Stimulated activated CD4-positive, alpha-beta T cell treated with anti-CD3 and anti-CD28 coated beads, TNF-alpha, amount 100 ng/mL, for 1 hour (primary cell): ENCODE measurements at places on chromosomes 7 and 10.

GRCh38 chr10:1308173-1308961, 252.2 kb downstream of the WDR37 start:
- no peak for DNase-seq

GRCh38 chr7:83365746-83366145, 203.1 kb upstream of the PCLO start:
- no peak for DNase-seq

GRCh38 chr7:111067682-111068081, 23.2 kb upstream of the LRRN3 start:
- DNase-seq, result no peak

DNA sequence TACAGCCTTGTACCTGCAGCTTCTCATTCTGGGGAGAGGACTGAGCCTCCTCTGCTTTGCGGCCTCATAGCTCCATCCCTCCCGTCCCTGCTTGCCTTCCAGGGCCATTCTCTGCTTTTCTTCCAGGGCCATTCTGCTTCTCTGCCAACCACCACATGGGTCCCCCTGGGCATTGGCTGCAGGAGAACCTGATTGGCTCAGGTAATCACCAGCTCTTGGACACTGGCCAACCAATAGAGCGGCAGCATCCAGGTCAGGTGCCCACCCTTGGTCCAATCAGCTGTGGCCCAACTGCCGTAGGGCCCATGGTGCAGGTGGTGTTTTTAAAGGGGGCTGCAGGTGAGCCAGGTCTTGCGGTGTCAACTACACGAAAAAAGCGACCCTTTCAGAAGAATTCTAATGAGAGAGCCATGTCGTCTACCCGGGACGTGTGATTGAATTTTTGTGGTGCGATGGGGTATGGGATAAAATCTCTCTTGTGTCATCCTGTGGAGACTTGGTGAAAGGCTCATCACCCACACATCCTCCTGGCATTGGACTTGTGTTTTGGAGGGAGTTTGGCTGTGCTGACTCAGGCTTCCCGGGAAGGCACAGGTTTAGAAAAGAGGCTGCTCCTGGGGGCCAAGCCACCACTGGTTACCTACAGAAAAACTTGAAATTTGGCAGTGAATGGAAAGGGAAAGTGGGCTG, 46.0 kb upstream of the PODXL start:
- DNase-seq, result no peak

GRCh38 chr10:16866541-16867275, 49.5 kb upstream of the RSU1 start:
- DNase-seq, result no peak

DNA sequence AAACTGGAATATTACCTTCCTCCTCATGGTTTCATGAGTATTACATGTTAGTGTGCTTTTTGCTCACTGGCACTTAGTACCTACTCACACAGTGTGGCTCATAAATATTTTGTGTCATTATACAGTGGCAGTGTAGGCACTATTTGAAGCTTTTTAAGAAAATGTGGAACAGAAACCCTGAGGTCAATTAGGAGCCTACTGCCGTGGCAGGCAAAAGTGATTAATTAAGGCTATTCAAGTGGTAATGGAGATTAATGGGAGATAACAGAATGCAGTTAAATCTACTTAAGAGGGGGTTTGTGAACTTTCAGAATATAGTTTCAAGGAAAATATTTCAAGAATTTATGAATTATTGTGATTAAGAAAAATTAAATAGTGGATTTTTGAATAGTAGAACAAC, 277.6 kb downstream of the HGF start:
- no peak for DNase-seq
